ENCODE measurements at places on chromosomes 3 and 15. TPM values are rescaled to one million over a fixed set of nuclear protein-coding genes. Genes with fewer than 3 reads are reported as not detected.

The FILIP1L gene
- 19.4 TPM for total RNA-seq

The HESX1 gene
- 0.96 TPM for total RNA-seq

The SLC2A2 gene
- 1.5 TPM for total RNA-seq

The OXTR gene
- total RNA-seq = 3.1 TPM

The IMPG2 gene
- 0.82 TPM for total RNA-seq

The RTP4 gene
- total RNA-seq = not detected

The SYNPR gene
- 13.3 TPM for total RNA-seq

The FMN1 gene
- 0.41 TPM for total RNA-seq

The MED12L gene
- 10.8 TPM for total RNA-seq

The IGSF10 gene
- total RNA-seq = 1.8 TPM

The FXR1 gene
- 216 TPM for total RNA-seq

The RPP14 gene
- 22.9 TPM for total RNA-seq

Measured in progenitor cell of endocrine pancreas (in vitro differentiated cells).